ENCODE measurements at places on chromosomes 11 and 22.
A peak's percentile ranks its signal among the peaks of the same experiment; 100 is the strongest.

DNA sequence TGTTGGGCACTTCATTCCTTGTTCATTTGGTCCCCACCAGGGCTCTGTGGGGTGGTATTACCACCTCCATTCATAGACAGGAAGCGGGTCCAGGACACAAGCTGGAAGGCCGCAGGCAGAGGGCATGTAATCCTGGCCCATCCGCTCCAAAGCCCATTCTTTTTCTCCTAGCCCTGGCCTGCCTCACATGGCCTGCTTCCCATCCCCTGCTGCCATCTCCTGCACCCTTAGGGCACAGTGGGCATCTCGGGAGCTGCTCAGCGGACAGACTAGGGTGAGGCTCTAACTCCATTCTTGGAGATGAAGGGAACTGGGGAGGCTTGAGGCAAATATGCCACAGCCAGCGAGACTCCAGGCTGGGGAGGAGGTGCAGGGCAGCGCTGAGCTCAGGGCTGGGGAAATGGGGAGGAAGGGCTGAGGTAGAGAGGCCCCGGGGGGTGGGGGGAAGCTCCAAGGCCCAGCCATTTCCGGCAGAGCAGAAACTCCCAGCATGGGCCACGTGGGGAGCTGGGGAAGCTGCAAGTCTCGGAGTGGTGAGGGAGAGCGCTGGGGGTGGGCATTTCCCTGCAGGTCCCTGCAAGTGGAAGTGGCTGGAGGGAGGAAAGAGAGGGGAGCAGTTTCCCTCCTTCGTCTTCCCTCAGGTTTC, 14.3 kb upstream of the BCL9L start:
- peak; percentile 37 for DNase-seq

GRCh38 chr11:115613986-115614632, 109.9 kb upstream of the CADM1 start:
- DNase-seq = no peak

DNA sequence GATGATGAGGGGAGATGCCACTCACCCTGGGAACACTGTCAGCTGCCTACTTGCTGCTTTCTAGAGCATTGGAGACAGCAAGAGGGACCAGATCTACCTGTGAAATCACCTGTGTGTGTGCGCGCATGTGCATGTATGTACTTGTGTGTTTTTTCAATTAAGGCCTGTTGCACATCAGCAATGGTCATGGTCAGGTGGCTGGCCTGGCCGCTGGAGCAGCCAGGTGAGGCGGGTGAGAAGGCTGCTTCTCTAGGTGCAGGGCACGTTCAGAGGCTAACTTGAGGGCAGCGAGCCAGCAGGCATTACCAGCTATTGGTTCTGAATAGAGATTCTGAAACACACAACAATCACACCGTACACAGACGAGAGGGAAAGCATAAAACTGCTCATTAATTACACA, 65.1 kb downstream of the PARVG start:
- DNase-seq = no peak

- DNase-seq = no peak
Observed at GRCh38 chr11:125337836-125338834, 157.9 kb downstream of the FEZ1 start.

DNA sequence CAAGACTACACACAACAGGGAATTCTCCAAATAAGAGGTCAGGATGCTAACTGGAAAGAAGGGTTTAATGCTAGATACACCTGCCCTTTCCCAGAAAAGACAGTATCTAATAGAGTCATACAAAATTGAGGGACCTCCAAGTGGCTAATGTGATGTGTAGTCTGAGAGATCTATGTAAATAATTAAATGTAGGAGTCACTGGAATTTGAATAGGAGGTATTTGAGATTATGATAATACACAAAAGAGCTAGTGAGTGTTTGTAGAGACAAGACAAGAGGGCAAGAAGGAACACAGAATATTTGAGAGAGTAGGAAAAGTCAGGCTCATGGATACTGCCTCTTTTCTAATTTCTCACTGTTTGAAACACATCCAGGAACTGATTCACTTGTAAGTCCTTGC, 15.5 kb upstream of the INSC start:
- no peak for DNase-seq

GRCh38 chr22:46212195-46212594, 37.9 kb downstream of the CDPF1 start:
- no peak for DNase-seq
